NCI-H2081 treated with DMSO at 0.1 percent for 48 hours (cell line): ENCODE measurements at places on chromosomes 4 and X.

DNA sequence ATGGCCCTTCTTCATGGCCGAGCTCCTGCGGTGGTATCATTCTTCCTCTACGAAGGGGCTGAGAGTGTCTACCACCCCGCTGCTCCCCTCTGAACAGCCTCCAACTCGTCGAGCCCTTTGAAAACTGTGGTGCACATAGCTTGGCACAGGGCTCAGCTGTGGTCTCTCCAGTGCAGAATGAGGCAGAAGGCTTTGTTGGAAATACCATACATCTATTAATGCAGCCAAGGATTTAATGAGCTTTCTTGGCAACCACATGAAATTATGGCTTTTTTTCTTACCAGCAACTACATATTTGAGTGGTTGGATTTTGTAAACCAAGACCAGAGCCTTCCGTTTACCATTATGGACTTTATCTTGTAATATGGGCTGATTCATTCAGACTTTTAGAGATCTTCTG, 61.7 kb upstream of the CBR4 start:
- DNase-seq: no peak

DNA sequence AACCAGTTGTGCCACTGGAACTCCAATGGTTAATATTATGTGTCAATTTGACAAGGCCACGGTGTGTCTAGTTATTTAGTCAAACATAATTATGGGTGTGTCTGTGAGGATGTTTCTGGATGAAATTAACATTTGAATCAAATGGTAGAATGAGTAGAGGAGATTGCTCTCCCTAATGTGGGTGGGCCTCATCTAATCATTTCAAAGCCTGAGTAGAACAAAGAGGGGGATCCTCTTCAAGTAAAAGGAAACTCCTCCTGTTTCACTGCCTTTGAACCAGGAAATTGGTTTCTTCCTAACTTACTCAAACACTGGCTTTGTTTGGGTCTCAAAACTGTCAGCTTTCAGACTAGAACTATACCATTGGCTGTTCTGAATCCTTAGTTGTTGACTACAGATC, 1692.1 kb downstream of the PCDH19 start:
- DNase-seq: no peak

- no peak for DNase-seq
Measured at GRCh38 chr4:176077561-176077960, 11.9 kb downstream of the WDR17 start.

- no peak for DNase-seq
Measured at GRCh38 chr4:159766241-159766640, 663.4 kb downstream of the RAPGEF2 start.

GRCh38 chr4:51843309-51844152, 578 bp downstream of the DCUN1D4 start:
- no peak for DNase-seq

DNA sequence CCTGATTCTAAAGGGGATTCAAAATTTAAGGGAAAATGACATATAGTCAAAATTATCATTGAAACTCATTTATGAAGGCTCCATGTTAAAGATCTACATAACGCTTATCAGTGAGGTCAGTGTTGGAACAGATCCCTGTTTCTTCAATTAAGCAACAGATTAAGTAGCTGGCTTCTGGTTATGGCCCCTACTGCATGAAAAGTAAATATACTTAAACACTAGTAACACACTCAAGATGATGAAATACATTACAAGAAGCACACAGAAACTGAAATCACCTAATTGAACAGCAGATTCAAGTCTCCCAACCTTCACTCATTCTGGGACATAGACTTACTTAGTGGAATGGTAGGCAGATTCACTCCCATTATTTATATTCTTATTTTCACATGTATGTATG, 51.6 kb upstream of the SLC16A2 start:
- DNase-seq: no peak

DNA sequence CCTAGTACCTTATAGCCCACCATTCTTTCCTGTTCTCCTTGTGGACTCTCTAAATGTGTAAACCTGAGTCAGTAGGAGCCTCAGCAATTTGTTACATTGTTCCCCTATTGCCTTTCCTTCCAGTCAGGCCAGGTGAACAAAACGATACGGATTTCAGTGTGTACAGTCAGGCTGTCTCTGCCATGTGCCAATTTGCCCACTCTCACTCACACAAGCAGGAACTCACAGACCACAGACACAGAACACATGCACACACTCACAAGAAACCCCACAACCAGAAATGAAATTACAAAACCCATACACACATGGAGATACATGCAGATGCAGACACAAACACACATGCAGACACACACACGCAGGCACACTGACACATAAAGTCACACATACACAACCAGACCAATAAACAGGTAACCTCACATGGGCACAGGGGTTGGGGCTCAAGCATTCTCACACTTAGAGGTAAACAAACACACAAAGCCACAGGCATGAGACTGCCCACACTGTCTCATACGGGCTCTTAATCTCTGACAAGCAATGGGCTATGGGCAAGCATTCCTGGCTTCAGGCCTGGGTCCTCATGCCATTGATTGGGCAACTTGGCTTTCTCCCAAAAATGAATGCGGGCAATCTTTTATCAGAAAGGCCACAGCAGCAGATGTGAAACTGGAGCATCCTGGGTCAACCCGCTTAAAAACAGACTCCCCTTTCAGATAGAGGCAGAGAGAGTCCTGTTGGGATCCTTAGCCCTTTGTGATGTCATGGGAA, 68.7 kb downstream of the NBDY start:
- no peak for DNase-seq

DNA sequence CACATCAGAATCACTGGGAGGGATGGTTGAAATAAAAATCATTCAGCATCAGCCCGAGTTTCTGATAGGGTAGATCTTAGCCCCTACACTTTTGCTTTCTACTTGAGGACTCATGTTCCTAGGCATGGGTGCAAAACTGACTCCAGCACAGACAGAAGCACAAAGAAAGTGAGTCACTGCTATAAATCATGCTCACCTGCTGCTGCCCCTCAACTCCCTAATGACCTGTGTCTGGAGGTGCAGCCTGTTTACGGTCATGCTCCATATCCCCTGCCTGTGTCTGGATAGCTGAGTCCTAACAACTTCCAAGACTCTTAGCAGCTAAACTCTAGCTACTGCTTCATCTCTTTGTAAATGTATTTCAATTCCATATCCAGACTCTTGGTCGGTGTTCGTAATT, 57.8 kb downstream of the ADGRA3 start:
- DNase-seq: no peak

DNA sequence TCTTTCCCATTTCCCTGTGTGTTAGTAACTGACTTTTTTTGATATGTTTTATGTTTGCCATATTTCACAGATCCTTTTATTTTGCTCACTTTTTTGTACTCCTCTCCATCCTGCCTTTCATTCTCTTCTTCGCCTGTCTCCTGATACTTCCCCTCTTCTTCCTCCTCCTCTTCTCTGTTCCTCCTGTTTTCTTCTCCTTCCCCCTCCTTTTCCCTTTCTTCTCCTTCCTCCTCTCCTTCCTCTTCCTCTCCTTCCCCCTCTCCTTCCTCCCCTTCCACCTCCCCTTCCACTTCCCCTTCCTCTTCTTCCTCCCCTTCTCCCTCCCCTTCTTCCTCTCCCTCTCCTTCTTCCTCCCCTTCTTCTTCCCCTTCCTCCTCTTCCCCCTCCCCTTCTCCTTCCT, 41.7 kb downstream of the RPGR start:
- no peak for DNase-seq

- no peak for DNase-seq
Measured at GRCh38 chrX:9785944-9786797, at the start of gene SHROOM2. SHROOM2 (plus strand) TSS chrX:9786429; CDS start chrX:9786546, 117 bp downstream.

DNA sequence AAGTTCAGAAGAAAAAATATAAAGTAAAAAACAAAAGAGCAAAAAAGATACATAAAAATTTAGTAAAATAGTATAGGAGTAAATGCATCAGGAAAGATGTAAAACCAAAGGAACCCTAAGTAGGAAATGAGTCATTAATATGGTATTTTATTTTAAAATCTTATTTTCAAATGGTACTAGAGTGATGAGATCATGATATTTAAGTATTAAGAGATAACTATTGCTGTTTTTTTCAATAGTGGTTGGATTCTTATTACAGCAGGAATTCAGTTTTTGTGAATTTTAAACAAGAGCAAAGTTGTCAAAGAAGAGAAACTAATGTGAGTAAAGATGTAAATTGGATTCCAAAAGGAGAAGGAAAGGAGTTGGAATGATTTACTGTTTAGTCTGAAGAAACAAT, 20.0 kb downstream of the EMCN start:
- DNase-seq: no peak

DNA sequence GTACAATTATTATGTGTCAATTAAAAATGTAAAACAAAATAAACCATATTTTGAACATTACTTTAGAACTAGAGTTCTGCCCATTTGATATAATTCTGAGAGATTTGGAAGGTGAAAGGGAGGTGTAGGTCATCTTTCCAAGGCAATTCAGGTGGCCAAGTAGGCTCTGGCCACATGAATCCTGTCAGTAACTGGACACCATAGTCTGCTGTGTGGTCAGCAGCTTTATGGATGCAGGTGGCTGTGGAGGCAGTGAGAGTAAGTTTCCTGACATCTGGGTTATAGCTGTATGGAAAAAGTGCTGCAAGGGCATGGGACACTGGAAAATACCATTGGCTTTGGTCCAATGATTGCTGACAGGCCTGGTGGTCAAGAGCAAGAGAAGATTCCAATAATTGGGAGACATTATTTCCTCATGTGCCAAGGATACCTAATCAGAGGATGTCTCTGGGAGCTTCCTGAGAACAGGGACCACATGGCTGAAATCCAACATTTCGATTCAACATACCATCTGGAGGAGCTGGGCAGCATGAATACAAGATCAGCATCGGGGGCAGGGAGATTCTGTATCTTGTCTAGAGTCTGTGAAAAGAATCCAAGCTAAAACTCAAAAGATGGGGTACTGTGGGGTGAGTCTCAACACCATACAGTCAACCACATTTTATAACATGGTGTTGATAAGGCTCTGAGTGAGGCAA, 523.1 kb downstream of the MID1IP1 start:
- DNase-seq: no peak

- no peak for DNase-seq
Measured at GRCh38 chrX:95058815-95059214, 1384.8 kb downstream of the FAM133A start.

- DNase-seq: no peak
Measured at GRCh38 chr4:78796526-78796925, 20.4 kb downstream of the BMP2K start.

DNA sequence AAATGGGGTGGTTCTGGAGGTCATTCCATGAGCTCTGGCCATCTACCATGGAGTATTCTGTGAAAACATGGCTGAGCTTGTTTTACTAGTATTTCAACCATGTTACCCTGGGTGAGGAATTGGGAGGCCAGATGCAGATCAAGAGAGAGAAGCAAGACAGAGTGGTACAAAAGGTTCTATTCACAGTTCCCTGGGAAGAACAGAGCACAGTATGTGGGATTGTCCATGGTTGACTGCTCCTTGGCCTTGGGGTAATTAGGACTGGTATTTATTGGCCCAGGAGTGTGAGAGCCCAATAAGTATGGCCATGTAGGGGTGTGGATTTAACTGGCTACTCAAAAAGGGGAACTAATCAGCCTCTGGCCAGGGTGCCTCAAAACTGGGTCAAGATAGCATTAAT, 239.7 kb upstream of the GATB start:
- no peak for DNase-seq

GRCh38 chr4:88240297-88240714, 44.1 kb downstream of the PPM1K start:
- DNase-seq: no peak

GRCh38 chr4:159577241-159577640, 474.4 kb downstream of the RAPGEF2 start:
- no peak for DNase-seq

DNA sequence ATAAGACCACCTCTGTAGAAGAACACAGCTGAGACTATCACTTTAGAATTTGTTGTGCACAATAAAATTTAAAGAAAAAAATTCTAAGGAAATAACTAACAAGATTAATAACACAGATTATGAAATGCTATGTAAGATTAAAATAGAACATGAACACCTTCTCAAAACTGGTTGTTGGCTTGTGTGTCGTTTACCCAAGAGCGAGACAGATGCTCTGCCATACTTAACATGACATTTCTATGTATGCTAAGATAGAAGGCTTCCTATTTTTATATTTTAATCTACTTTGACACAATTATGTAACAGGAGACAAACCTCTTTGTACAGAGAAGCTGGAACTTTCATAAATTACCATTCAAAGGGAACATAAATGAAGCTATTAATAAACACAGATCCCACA, 30.1 kb downstream of the USP46 start:
- DNase-seq: no peak

DNA sequence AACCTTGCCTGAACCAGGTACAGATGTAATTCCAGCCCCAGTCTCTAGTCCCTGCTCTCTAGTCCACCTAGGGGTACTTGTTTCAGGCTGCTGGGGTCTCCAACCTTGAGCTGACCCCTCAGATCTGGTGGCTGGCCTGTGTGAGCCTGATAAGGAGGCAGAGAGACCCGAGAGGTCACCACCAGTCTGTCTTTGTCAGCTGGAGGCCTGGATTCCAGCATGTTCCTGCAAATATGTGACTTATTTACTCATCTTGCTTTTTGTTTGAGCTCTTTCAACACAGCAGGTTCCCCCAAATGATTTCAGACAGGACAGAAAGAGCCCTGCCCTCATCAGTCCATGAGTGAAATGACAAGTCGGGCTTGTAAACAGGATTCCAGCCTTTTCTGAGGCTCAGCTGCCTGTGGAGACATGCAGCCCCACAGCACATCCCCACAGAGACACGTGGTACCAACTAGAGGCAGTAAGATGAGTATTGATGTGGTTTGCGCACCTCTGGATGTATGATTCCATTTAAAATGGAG, 37.5 kb upstream of the STK26 start:
- no peak for DNase-seq

- no peak for DNase-seq
Measured at GRCh38 chrX:39835776-39836175, 262.0 kb downstream of the BCOR start.

GRCh38 chrX:29012867-29013266, 425.6 kb downstream of the IL1RAPL1 start:
- no peak for DNase-seq
